ENCODE measurements at places on chromosomes 3 and 15.

- no peak for DNase-seq
Observed at GRCh38 chr15:96170979-96171739, 159.3 kb upstream of the NR2F2 start.

- no peak for DNase-seq
Observed at GRCh38 chr15:67400890-67401289, 120.0 kb upstream of the C15orf61 start.

DNA sequence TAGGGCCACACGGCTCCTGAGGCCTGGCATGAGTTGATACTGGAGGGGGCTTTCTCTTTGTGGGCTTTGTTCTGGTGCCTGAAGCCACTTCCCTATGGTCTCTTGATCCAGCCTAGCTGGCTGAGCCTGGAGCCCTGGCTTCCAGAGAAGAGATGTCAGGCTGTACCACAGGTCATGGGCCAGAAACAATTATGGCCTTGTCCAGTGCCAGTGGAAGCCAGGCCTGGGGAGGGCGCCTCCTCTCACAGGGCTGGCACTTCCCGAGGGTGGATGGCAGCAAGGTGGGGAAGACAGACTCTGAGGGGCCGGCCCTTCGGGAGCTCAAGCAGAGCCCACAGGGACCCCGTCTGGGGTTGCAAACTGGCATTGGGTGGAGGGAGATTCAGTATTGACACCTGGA is 34.9 kb upstream of the ACAD9 start:
- no peak for DNase-seq

DNA sequence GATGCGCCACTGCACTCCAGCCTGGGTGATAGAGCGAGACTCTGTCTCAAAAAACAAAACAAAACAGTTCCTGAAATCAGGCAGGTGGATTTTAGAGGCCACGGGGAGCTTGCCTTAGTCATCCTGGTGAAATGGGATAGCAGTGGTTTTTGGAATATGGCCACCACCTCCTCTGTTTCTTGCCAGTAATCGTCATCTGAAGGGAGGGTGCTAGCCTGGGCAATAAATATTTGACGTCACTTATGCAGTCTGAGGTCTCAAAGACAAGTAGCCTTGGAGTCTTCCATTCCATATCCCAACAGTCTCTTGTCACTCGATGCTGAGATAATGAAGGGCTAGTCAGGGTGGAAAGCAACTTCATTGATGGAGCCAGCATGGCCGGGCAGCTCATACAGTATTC is 55.2 kb downstream of the KCNAB1 start:
- no peak for DNase-seq

DNA sequence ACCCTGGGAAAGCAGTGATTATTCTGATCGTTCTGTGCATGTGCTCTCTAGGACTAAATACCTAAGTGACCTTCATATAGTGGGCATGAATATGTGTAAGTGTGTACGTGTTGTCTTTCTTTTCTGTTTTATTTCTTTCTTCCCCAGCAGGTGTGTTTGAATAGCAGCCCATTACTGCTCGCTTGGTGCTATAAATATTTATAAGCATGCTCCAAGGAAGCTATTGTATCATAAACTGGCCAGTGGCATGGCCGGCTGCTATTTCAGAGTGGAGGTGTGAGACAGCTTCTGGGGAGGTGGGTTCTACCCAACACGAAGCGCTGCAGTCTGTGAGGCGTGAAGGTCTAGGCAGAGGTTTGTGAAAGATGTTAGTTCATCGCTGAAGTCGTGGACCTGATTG is 641.8 kb downstream of the NTRK3 start:
- DNase-seq = no peak

DNA sequence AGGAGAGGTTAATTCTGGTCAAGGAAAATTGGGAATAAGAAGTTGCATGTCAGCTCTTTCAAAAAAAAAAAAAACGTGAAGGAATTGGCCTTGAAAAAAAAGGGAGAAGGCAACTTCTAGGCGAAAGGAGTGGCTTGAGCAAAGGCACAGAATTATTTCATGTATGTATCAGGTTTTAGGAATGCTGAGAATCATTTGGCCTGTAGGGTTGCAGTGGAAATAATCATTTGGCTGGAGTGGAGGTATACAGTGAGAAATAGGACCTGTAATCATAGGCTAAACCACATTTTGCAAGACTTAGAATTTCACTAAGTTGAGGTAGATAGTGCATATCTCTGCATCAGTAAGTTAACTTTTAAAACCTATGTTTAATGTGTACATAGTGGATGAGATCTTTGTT is 54.9 kb downstream of the EPHA6 start:
- no peak for DNase-seq

DNA sequence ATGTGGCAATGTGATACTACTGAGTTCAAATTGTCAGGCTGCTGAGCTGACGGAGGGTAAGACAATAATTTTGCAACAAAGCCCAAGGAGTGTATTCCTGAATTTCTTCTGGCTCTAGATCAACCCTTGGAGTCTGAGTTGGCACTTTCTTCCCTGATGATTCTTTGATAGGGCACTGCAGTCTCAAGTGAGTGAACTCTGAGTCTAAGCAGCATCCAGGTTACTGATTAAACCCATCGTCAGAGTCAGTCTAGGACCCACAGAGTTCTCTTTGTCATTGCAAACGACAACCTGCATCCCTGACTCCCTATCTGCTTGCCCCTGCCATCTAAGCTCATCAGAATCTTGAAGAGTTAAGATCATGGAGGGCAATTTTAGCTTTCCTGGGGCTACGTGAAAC is 58.6 kb downstream of the MME start:
- no peak for DNase-seq

GRCh38 chr15:40506964-40507571 is 36.3 kb downstream of the CHST14 start:
- no peak for DNase-seq

DNA sequence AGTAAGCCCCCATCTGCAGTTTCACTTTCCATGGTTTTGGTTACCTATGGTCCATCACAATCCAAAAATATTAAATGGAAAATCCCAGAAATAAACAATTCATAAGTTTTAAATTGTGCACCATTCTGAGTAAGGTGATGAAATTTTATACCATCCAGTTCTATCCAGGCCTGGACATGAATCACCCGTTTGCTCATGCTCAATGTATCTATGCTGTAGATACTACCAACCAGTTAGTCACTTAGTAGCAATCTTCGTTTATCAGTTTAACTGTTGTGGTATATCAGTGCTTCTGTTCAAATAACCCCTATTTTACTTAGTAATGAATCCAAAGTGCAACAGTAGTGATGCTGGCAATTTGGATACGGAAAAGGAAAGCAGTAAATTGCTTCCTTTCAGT is 381.9 kb upstream of the AGTR1 start:
- DNase-seq = no peak

Measured in left renal pelvis (tissue), 4 donors.